ENCODE measurements at places on chromosomes 7 and 10. TPM values are rescaled to one million over a fixed set of nuclear protein-coding genes. Genes with fewer than 3 reads are reported as not detected.
A peak's percentile ranks its signal among the peaks of the same experiment; 100 is the strongest.

Gene TRA2A
- 119 TPM for total RNA-seq

Gene PSD
- total RNA-seq: 3.6 TPM

Gene FAM25A
- not detected for total RNA-seq

Gene ARHGEF35
- 2.5 TPM for total RNA-seq

Gene HOXA11
- total RNA-seq: not detected

Gene UCMA
- not detected for total RNA-seq

Gene SPDYE18
- 0.64 TPM for total RNA-seq

Gene TEX47
- not detected for total RNA-seq

Gene ARHGAP12
- 15.9 TPM for total RNA-seq

Gene HPSE2
- total RNA-seq: 0.14 TPM

Gene PTPN20
- 1.6 TPM for total RNA-seq

DNA sequence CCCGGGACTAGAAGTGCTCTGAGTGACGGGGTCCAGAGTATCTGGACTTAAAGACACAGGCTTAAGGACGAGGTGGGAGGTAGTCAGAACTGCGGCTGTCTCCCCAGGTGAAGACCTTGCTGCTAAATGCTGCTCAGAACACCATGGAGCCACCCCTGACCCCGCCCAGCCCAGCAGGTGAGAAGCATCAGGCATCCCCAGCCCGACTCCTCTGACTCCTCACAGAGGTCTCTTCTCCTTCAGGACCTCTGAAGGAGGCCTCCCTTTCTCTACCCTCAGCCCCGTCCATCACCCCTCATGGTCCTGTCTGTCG is 5.8 kb downstream of the NFKB2 start:
- H3K27ac ChIP-seq: peak overlapping the region; percentile 25
- DNase-seq: no peak
- H3K36me3 ChIP-seq: peaks cover 4% of the 10 kb centered on the region
- H3K4me3 ChIP-seq: no peak overlapping the region

GRCh38 chr7:79084423-79084822 is 369.0 kb downstream of the MAGI2 start:
- H3K36me3 ChIP-seq: no peaks in the 10 kb centered on the region
- DNase-seq: no peak
- no peak overlapping the region for H3K27ac ChIP-seq
- H3K27me3 ChIP-seq: no peaks in the 10 kb centered on the region

DNA sequence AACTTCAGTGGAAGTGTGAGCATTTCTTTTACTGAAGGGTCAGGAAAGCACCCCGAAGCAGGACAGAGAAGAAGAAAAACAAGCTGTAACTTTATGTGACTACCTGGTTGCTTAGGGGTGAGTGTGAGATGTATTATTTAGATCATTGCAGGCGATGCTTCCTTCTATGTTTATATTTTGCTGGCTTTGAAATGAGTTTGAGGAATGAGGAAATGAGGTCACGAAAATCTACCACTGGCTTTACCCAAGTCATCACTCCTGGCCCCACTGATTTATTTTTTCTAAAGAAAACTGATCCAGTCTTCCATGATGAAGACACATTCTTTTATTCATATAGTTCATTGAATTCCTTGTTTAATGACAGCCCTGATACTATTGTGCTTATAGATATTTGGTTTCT is 716.6 kb upstream of the FZD8 start:
- H3K36me3 ChIP-seq: no peaks in the 10 kb centered on the region
- no peak overlapping the region for H3K4me3 ChIP-seq
- H3K27ac ChIP-seq: no peak overlapping the region
- no peaks in the 10 kb centered on the region for H3K4me1 ChIP-seq

- no peaks in the 10 kb centered on the region for H3K4me1 ChIP-seq
- H3K4me3 ChIP-seq: no peak overlapping the region
- H3K36me3 ChIP-seq: no peaks in the 10 kb centered on the region
- DNase-seq: no peak
These were observed 17.7 kb downstream of the COBL start for GRCh38 chr7:51298912-51299311.

DNA sequence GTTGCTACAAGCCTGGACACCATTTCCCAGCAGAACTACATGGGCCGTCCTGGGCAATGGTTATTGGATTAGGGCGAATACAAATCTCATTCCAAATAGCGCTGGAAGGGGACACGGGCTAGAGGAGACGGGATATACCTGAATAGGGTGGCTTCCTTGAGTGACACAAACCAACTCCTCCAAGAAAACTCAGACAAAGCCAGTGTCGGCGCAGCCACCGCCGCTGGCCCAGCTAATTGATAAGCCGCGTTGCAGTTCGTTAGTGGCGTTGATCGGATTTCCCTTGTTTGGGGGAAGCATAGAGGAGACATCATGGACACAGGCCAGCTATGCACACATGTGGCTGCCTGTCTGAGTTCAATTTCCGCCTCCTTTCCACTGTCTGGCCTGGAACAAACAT is 55.7 kb downstream of the EBF3 start:
- no peak for DNase-seq
- no peaks in the 10 kb centered on the region for H3K36me3 ChIP-seq
- H3K4me3 ChIP-seq: no peak overlapping the region
- no peaks in the 10 kb centered on the region for H3K4me1 ChIP-seq
- no peak overlapping the region for H3K27ac ChIP-seq
- peaks cover under 1% of the 10 kb centered on the region for H3K27me3 ChIP-seq

DNA sequence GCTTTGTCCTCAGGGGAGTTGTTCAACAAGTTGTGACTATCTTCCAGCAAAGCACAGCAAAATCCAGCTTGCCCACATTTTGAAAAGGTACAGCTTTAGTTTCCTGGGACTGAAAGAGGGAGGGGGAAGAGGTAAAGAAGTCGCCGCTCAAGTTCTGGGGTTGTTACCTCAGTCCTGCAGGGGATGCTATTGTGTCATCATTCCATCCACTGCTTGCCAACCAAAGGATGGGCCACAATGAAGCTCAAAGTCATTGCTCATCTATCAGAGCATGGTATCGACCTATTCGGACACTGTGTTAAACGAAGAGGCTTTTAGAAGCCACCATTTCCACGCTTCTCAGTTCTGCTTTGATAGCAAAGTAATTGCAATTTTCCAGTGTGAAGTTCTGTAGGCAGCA is 34.3 kb downstream of the NPY start:
- DNase-seq: no peak
- peaks cover 17% of the 10 kb centered on the region for H3K27me3 ChIP-seq
- H3K4me1 ChIP-seq: no peaks in the 10 kb centered on the region
- H3K4me3 ChIP-seq: no peak overlapping the region
- no peak overlapping the region for H3K27ac ChIP-seq

GRCh38 chr10:19483421-19483820 is 332.8 kb upstream of the PLXDC2 start:
- H3K36me3 ChIP-seq: no peaks in the 10 kb centered on the region
- peaks cover 3% of the 10 kb centered on the region for H3K4me1 ChIP-seq
- H3K27ac ChIP-seq: no peak overlapping the region
- no peak overlapping the region for H3K4me3 ChIP-seq
- DNase-seq: no peak

- H3K36me3 ChIP-seq: no peaks in the 10 kb centered on the region
- no peak overlapping the region for H3K27ac ChIP-seq
- no peak for DNase-seq
- no peak overlapping the region for H3K4me3 ChIP-seq
These were observed 123.5 kb downstream of the ITGB8 start for GRCh38 chr7:20454202-20454601.

GRCh38 chr7:47221826-47222225 is 360.1 kb downstream of the TNS3 start:
- no peak overlapping the region for H3K27ac ChIP-seq
- no peak overlapping the region for H3K4me3 ChIP-seq
- peaks cover 26% of the 10 kb centered on the region for H3K4me1 ChIP-seq

DNA sequence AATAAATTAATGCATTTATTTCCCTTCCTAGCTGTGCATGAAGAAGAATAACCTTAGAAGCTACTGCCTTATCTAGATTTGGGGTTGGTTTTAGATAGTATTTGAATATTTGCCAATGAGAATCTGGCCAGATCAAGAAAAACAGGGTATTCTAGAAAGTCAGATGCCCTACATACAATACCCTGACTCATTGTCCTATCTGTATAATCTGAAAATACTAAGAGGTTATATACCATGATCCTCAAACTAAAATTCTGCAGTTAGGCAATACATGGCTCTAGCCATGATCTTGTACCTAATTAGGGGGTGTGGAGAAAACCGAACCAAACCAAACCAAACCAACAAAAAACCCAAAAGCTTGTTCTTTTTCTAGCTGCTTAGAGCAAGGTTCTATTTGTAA is 240.4 kb upstream of the LYZL1 start:
- no peak overlapping the region for H3K27ac ChIP-seq
- H3K4me3 ChIP-seq: no peak overlapping the region
- H3K36me3 ChIP-seq: no peaks in the 10 kb centered on the region
- no peak for DNase-seq
- H3K4me1 ChIP-seq: no peaks in the 10 kb centered on the region

DNA sequence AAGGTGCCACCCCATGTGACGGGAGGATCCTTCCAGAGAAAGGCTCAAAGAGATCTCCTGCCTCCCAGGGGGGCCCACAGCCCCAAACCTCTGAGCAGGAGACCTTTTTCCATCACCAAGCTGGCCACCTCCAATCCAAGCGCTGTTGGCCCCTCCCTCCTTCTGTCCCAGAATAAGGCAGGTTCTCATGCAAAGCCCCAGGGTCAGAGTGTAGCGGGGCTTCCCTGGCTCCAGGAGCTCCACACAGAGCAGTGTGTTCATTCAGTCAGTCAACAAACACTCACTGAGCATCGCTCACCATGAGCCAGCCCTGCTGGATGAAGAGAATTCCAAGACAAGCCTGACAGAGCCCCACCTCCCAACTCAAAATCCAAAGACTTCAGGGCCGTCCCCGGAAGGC is 39.0 kb downstream of the TNRC18 start:
- no peak for DNase-seq
- peaks cover 9% of the 10 kb centered on the region for H3K36me3 ChIP-seq
- H3K4me3 ChIP-seq: no peak overlapping the region

DNA sequence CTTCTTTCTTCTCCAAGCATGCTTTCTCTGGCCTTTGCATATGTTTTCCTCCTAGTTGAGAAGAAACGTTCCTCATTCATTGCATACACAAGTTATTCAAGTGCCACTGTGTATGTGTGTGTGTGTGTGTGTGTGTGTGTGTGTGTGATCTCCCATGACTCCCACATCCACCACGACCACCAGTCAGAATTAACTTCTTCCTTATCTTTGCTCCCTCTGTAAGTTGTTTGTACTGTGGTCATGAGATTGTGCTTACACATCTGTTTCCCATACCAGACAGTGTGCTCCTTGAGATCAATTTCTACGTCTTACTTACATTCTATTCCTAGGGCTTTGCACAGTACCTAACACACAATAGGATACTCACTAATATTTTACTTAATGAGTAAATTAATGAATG is 22.4 kb upstream of the FAM13C start:
- H3K4me3 ChIP-seq: no peak overlapping the region
- no peak for DNase-seq
- no peaks in the 10 kb centered on the region for H3K27me3 ChIP-seq

GRCh38 chr10:11893749-11894278 is 70.7 kb downstream of the PROSER2 start:
- DNase-seq: no peak
- H3K27ac ChIP-seq: no peak overlapping the region
- H3K36me3 ChIP-seq: no peaks in the 10 kb centered on the region
- H3K4me1 ChIP-seq: no peaks in the 10 kb centered on the region

DNA sequence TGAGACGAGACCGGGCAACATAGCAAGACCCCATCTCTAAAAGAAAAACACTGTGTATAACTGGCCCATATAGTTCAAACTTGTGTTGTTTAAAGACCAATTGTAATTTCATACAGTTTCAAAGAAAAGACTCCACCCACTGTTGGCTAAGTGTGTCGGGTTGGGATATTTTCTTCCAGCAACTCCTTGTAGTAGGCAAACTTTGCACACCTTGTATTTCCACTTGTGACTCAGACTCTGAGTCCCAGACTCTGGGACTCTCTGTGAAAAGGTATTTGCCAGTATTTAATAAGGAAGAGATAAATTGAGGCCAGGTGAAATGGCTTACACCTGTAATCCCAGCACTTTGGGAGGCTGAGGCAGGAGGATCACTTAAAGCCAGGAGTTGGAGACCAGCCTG is 29.3 kb upstream of the RHBDD2 start:
- no peak overlapping the region for H3K4me3 ChIP-seq
- peaks cover 2% of the 10 kb centered on the region for H3K4me1 ChIP-seq
- H3K27me3 ChIP-seq: peaks cover 4% of the 10 kb centered on the region
- no peaks in the 10 kb centered on the region for H3K36me3 ChIP-seq

Data from activated naive CD8-positive, alpha-beta T cell treated with anti-CD3 and anti-CD28 coated beads, Interleukin-2, amount 10 ng/mL, durations not matched to agents 7 days and 5 days (primary cell).